ENCODE measurements at places on chromosomes 4 and X.

DNA sequence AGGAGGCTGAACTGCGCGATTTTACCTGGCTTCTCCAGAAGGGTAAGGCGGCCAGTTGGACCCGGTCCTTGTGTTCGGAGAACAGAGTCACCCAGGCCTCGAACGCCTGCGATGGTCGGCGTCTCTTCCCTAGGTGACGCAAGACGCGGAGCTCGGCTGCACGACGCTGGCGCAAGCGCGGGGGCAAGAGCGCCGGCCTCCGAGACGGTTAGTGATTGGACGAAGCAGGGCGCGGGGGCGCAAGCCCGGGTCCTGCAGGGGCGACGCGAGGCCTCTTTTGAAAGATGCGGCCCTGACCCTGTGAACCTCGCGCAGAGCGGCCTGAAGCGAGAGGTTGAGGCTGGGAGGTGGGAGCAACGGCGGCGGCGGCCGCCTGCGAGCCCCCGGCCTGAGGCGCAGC lies 428 bp downstream of the ADAD1 start:
- no peak for DNase-seq

- no peak for DNase-seq
Measured at GRCh38 chr4:90190525-90190924, 63.3 kb downstream of the CCSER1 start.

- no peak for DNase-seq
Measured at GRCh38 chrX:14448406-14448805, 80.9 kb upstream of the GLRA2 start.

- DNase-seq = peak; percentile 24
Measured at GRCh38 chr4:40038977-40039376, 17.7 kb upstream of the N4BP2 start.
